NCI-H748 treated with DMSO at 0.1 percent for 48 hours (cell line): ENCODE measurements at places on chromosomes 16 and 17.

DNA sequence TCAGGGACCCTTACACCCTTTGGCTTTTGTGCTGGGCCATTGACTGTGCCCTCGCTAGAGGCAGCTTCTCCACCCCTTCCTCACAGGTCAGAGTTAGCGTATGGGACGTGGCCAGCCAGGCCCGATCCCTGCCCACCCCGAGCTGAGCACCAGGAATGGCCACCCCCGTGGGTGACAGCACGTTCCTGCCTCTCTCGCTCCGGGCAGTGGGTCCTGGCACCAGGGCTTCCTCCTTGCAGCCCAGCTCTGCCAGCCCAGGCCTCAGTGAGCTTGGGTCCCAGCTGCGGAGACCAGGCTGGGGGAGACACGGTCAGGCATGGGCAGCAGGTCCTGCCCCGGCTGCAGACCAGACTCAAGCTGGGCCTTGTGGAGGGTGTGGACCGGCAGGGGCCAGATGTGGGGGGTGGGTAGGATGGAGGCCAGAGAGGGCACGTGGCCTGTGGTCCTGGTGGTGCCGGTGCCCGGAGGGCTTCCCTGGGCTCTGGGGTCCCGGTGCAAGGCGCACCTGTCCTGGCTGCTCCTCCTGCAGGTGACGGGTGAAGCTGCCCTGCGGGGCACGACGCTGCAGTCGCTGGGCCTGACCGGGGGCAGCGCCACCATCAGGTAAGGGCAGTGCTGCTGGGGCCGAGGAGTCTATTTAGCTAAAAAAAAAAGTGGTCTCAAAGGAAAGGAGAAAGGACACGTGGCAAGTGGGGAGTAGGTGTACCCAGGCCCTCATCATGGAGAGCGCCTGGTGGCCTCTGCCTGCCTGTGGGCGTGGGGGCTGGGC lies 18.2 kb downstream of the ASPSCR1 start:
- DNase-seq = no peak

GRCh38 chr16:70534971-70535370 lies 11.4 kb downstream of the SF3B3 start:
- no peak for DNase-seq

- DNase-seq = peak; percentile 41
Measured at GRCh38 chr17:58006560-58006923, 504 bp downstream of the SRSF1 start.

DNA sequence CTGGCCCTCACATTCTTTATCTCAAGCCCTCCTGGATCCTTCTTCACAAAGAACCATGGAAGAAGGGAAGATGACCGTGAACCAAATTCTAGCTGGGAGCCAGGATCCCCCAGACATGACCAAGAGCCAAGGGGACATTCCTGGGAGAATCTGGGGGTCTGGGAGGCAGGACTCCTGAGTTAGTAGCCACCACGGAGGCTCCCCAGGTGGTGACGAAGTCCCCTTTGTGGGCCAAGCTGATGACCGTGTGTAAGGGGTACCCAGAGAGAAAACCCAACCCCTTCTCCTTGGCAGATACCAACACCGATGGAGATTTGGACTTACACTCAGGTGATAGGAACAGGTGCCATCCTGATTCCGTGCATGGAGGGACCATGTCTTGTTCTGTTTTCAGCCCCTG lies 6.8 kb upstream of the GFAP start:
- DNase-seq = no peak

DNA sequence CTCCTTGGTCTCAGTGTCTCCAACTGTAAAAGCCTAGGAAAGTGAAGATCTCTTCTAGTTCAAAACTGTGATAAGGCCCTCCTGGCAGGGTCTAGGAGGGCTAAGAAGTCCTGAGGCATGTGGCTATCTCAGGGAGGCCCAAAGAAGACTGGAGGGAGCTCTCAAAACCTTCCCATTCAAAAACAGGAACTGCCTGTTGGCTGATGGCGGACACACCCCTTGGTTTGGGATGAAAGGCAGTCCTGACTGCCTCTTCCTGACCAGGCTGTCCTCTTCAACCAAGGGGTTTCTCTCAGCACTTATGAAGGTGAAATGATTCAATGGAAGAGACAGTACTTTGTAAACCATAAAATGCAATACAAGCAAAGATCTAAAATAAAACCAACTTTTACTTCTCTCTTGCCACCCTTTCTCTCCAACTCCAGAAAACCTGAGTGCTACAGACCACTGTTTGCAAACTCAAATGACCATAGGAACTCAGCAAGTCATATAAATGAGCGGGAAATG lies 4.7 kb downstream of the ZNF764 start:
- DNase-seq = no peak

GRCh38 chr16:6704306-6704930 lies 628.2 kb upstream of the RBFOX1 start:
- DNase-seq = no peak

GRCh38 chr16:88904676-88905365 lies 38.4 kb upstream of the PABPN1L start:
- no peak for DNase-seq

- DNase-seq = peak; percentile 6
Measured at GRCh38 chr17:74373838-74374606, 6.7 kb downstream of the GPR142 start.

- peak; percentile 46 for DNase-seq
Measured at GRCh38 chr17:8964801-8965393, 610 bp downstream of the PIK3R5 start.

GRCh38 chr17:81317961-81318605 lies 23.0 kb upstream of the SLC38A10 start:
- no peak for DNase-seq

DNA sequence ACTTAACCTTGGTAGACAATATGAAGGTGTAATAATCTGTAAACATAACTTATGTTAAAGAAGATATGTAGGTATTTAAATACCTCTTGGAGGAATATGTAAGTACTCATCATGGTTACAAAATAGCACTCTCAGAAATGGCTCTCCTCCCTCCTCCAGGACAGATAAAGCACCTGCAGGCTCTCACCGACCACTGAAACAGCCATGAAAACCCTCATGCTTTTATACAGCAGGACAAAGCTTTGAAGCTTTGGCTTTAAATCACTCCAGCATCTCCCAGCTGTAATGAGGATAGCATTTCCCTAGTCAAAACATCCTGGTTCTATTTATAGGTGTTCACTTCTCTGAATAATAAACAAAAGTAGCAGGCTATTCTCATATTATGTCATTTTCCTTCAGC lies 69.1 kb upstream of the PMFBP1 start:
- no peak for DNase-seq

GRCh38 chr17:81422776-81423697 lies 27.8 kb downstream of the BAHCC1 start:
- DNase-seq = no peak

- no peak for DNase-seq
Measured at GRCh38 chr16:51937771-51938170, 609.2 kb downstream of the TOX3 start.

DNA sequence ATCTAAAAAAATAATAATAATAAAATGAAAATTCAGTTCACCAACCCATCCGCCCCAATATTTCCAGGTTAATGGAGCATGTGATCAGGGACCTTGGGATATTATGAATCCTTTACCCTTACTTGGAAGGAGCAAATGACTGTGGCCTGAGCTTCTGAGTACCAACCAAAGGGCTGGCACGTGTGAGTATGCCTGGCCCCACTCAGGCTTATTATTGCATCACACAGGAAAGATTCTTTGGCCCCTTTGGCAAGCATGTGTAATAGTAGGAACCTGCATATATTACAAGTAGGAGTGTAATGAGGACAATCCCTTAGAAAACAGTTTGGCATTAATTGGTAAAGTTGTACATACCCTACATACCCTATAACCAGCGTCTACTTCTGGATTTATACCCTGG lies 7.2 kb upstream of the C17orf78 start:
- DNase-seq = no peak

GRCh38 chr17:7744416-7744815 lies 26.9 kb downstream of the DNAH2 start:
- DNase-seq = no peak

DNA sequence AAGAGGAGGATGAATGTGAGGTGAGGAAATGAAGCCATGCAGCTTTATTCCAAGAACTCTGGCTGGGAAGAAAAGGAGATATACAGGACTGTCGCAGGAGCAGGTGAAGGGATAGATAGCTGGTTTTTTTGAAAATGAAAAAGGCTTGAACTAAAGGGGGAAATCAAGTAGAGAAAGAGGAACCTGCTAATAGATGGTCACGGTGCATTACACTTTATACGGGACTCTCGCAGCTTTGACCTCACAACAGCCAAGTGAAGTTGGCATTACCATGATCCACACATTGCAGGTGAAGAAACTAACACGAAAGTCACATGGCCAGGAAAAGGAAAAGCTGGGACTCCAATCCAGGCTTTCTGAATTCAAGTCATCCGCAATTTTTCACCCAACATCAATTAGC lies 86.9 kb downstream of the HS3ST2 start:
- DNase-seq = no peak

- no peak for DNase-seq
Measured at GRCh38 chr17:50688245-50688644, 19.5 kb downstream of the ANKRD40 start.

GRCh38 chr16:84228256-84228838 lies 11.5 kb downstream of the KCNG4 start:
- DNase-seq = no peak

DNA sequence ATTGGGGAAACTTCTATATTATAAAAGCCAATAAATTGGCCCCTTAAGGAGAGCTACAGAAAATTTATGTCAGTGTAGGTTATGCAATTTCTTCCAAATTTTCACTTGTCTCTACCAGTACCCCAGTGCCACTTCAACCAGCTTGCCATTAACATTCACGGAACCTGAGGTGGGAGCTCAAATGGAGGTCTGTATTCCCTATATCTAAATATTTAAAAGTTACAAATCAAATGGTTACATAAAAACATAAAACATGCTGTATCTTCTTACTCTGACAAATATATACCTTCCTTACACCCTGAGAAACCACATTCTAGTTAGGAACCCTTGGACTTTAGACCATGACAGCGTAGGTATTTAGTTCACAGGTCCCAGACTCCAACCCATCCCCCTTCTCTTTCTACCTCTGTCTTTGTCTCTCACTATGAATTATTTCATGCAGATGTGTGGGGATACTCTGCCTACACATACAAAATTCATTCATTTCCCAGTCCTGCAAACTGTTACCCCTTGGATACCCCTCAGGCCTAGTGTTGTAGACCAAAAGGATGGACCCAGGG lies 127.8 kb upstream of the PMFBP1 start:
- DNase-seq = no peak

DNA sequence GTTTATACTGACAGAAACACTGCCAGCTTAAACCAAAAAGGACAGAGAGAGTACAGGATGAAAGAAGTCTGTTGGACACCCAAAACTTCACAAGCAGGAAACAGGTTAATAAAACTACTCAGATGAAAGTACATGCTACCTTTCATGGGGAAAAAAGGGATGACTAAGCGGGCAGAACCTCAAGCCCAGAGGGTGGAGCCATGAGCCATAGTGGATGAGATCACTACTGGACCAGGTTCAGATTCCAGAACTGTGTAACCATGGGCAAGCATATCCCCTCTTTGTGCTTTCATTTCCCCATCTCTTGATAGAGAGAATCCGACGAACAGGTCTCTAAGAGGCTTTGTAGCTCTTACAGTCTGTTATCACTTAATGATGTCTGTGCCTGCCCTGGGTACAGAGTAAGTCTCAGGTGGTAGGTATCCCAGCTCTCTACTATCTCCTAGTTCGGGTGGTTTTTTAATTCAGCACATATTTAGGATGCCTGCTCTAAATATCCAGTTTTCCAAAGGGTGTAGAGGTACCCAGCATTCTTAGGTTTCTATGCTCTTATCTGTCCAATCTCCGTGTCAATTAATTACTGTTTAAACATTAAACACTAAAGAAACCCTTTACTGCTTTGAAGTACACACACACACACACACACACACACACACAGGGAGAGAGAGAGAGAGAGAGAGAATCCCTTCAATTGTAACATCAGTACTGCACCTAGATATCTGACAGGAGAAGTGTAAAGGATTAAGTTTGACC lies 206.7 kb downstream of the ZNF423 start:
- no peak for DNase-seq

- no peak for DNase-seq
Measured at GRCh38 chr16:86806838-86807351, 228.5 kb downstream of the FOXL1 start.

- DNase-seq = no peak
Measured at GRCh38 chr17:77306790-77307478, 166.2 kb downstream of the SEC14L1 start.

DNA sequence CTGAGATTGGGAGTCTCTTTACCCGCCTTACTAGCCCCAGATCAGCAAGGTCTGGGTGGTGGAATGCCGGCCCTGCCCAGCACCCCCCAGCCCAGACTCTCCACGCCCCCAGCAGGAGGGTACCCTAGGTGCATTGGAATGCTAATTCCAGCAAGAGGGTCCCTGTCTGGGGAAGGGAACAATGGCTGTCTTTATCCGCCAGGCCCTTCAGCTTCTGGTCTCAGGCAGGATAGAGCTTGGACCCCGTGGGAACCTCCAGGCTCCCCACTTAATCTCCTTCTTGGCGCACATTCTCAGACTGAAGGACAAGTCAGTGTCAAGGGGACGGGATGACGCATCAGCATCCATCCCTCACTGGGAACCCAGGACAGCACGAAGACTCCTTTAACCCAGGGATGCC lies 85.1 kb downstream of the LITAF start:
- DNase-seq = no peak

GRCh38 chr16:30698139-30698815 lies 694 bp upstream of the SRCAP start:
- DNase-seq = peak; percentile 60

GRCh38 chr16:35249051-35249450 lies 1789.6 kb downstream of the TP53TG3F start:
- DNase-seq = no peak

DNA sequence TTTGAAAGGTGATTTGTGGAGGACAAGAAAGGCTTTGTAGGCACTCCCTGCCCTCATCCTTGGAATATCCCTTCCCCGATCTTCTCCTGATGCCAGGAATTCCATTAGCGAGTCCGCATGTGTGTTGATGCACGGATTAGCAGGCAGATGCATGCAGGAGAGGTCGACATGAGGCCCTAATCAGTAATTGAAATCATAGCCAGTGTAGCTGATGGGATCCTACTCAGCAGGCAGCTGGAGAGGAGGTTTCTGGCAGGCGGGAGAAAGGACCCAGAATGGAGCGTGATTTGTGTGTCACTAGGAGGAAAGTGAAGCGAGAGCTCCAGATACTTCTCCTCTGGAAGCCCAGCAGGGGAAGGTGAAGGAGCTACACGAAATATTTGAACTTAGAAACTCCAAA lies 196.3 kb upstream of the CDH11 start:
- no peak for DNase-seq

DNA sequence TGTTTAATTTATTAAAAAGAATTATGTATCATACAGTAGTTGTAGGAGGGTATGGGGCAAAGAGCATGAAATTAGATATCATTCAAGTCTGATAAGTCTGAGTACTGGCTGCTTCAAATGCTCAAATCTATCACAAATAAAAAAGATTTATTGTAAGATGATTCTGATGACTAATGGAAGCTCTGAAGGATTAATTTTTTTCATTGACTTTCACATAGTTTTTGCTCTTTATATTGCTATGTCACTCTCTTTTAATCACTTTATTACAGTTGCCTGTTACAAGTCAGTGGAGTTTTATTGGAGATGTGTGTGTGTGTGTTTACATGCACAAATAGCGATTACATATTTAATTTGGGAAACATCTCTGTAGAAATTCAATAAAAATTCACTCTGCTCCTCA lies 15.0 kb downstream of the MAP2K4 start:
- DNase-seq = no peak
